Activated CD8-positive, alpha-beta T cell treated with anti-CD3 and anti-CD28 coated beads for 36 hours (primary cell): ENCODE measurements at places on chromosomes 12 and 14. TPM values are rescaled to one million over a fixed set of nuclear protein-coding genes. Genes with fewer than 3 reads are reported as not detected.
A peak's percentile ranks its signal among the peaks of the same experiment; 100 is the strongest.

ANKRD9 gene
- 15.0 TPM for total RNA-seq

GPD1 gene
- 0.16 TPM for total RNA-seq

PFKM gene
- 59.7 TPM for total RNA-seq

RILPL2 gene
- total RNA-seq = 9.3 TPM

MANSC4 gene
- not detected for total RNA-seq

ANKRD33 gene
- total RNA-seq = not detected

ALX1 gene
- total RNA-seq = not detected

BMP4 gene
- not detected for total RNA-seq

SAMD15 gene
- total RNA-seq = 0.11 TPM

DCAF4 gene
- 19.4 TPM for total RNA-seq

SPRYD4 gene
- total RNA-seq = 3.3 TPM

- no peak for DNase-seq
- H3K27ac ChIP-seq = no peak overlapping the region
- H3K36me3 ChIP-seq = no peaks in the 10 kb centered on the region
Observed at GRCh38 chr12:108008163-108008905, 120.8 kb upstream of the WSCD2 start.

DNA sequence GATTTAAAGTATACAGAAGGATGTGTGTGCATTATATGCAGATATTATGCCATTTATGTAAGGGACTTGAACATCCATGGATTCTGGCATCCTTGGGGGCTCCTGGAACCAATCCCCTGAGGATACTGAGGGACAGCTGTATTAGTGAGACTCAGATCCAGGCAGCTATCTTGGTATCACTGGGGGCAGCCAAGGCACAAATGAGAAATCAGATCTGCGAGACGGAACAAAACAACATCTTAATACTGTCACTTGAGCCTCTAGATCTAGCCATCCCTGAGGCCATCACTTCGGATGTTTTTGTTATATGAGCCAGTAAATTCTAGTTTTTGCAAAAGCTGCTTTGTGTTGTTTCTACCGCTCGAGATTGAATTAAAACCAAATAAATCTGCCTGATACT lies 175.1 kb upstream of the SFSWAP start:
- H3K27ac ChIP-seq = no peak overlapping the region
- peaks cover 1% of the 10 kb centered on the region for H3K27me3 ChIP-seq
- H3K4me3 ChIP-seq = no peak overlapping the region

DNA sequence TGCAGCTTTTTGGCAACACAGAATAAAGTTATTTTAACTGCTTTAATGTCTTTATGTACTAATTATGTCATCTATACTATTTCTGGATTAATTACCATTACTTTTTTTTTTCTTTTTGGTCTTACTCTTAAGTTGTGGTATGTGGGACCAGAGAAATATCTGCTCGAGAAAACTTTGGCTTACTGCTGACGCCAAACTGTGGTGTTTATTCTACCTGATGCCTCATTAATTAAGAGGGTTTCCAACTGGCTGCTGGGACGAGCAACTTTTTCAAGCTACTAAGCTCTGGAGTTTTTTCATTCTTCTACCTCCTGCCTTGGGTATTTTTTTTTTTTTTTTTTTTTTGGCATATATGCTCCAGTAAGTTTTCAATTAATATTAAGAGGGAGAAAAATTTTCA lies 1257.5 kb downstream of the FSCB start:
- no peak for DNase-seq
- H3K27me3 ChIP-seq = no peaks in the 10 kb centered on the region
- H3K36me3 ChIP-seq = no peaks in the 10 kb centered on the region
- no peak overlapping the region for H3K4me3 ChIP-seq

DNA sequence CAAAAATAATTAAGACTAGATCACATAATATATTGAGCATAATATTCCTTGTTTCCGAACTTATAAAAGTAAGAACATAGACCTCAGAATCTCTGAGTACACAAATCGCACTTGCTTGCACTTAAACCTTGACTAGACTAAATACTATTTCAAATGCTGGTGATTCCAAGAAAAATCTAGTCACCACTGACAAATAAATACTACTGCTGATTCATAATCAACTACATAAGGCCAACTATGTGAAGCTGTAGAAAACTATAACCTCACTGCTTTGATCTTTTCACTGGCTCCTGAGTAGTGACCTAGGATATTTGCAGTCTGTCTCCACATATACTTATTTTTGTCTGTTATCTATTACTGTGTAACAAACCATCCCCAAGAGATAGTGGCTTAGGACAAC lies 245.4 kb downstream of the DIO2 start:
- H3K36me3 ChIP-seq = no peaks in the 10 kb centered on the region
- no peak overlapping the region for H3K4me3 ChIP-seq
- no peaks in the 10 kb centered on the region for H3K27me3 ChIP-seq
- no peak for DNase-seq

DNA sequence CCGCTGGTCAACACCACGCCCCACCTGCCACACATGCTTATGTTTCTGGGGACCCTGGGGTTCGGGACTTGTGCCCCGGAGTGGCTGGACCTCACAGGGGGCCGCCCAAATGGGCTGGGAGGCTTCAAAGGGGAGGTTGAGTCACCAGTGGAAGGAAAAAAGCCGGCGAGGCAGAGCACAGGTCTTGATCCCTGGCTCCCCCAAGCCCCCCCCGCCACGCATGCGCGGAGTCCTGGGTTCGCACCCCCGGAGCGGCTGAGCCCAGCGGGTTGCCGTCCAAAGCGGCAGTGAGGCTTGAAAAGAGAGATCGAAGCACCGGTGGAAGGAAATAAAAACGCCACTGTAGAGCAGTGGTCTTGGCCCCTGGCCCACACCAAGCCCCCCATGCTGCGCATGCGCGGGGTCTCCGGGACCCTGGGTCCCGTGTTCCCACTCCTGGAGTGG lies 313.5 kb downstream of the ALG10 start:
- H3K36me3 ChIP-seq = no peaks in the 10 kb centered on the region
- H3K4me3 ChIP-seq = no peak overlapping the region
- no peak for DNase-seq
- H3K4me1 ChIP-seq = no peaks in the 10 kb centered on the region
- no peak overlapping the region for H3K27ac ChIP-seq

DNA sequence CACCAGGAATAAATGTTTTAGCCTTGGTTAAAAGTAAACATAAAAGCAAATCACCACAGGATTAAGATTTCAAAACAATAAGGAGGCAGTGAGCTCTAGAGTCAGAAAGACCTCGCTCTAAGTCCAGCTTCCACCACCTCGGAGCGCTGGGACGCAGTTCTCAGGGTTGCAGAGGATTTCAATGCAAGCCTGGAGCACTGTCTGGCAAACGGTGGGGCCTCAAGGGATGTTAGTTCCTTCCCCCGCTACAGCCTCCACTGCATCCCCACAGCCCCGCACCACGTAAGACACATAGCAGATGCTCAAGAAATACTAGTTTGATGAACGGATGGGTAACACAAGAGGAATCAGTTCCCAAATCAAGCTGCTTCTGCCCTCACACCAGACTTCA lies 39.3 kb upstream of the TMCC3 start:
- no peak for DNase-seq
- H3K4me1 ChIP-seq = peaks cover 3% of the 10 kb centered on the region
- H3K27me3 ChIP-seq = no peaks in the 10 kb centered on the region
- no peak overlapping the region for H3K27ac ChIP-seq
- no peak overlapping the region for H3K4me3 ChIP-seq

- no peaks in the 10 kb centered on the region for H3K4me1 ChIP-seq
- H3K27me3 ChIP-seq = peaks cover 2% of the 10 kb centered on the region
- peak; percentile 64 for DNase-seq
- no peak overlapping the region for H3K27ac ChIP-seq
Observed at GRCh38 chr14:101235335-101236103, 325.8 kb upstream of the DIO3 start.

DNA sequence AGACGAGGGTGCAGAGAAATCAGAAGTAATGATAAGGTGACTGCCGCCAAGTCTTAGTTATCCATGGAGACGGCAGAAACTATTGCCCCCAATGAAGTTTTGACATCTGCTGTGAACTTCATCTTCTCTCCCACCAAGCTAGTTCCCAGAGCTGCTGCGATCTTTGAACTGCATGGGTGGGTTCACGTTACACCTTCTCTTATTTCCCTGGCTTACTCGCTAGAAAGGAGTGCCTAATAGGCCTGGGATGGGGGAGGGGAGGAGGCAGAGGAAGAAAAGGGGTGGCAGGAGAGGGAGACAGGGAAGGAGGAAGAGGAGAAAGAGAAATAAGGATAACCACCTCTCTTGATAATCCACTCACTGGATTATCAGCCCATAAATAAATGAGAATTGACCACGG lies 157.1 kb downstream of the NTF3 start:
- no peak overlapping the region for H3K27ac ChIP-seq
- H3K27me3 ChIP-seq = peaks cover 1% of the 10 kb centered on the region
- H3K36me3 ChIP-seq = no peaks in the 10 kb centered on the region
- DNase-seq = no peak
- H3K4me1 ChIP-seq = no peaks in the 10 kb centered on the region

- no peaks in the 10 kb centered on the region for H3K36me3 ChIP-seq
- peaks cover 6% of the 10 kb centered on the region for H3K4me1 ChIP-seq
- DNase-seq = peak; percentile 38
- no peaks in the 10 kb centered on the region for H3K27me3 ChIP-seq
- no peak overlapping the region for H3K4me3 ChIP-seq
Observed at GRCh38 chr12:45509187-45509586, 220.3 kb upstream of the ARID2 start.

- H3K4me3 ChIP-seq = no peak overlapping the region
- no peaks in the 10 kb centered on the region for H3K27me3 ChIP-seq
- no peak for DNase-seq
- H3K4me1 ChIP-seq = no peaks in the 10 kb centered on the region
Observed at GRCh38 chr12:29269706-29270408, 111.1 kb downstream of the ERGIC2 start.

DNA sequence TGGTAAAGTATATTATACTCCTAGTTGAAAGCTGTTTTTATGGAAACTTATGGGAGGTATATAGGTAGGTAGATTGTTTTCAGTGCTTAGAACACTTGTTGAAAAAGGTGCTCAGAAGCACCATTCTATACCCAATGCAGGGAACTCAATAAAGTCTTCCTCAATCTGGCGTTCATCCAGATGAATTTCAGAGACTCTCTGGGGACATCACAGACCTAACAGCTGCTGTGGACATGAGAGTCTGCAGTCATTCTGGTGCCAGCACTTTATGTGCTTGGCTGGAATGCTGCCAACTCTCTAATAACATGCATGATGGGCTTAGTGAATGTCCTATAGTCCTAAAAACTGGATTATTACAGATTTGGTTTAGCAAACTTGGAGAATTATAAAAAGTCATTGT lies 115.9 kb downstream of the NTN4 start:
- no peaks in the 10 kb centered on the region for H3K4me1 ChIP-seq
- H3K27me3 ChIP-seq = no peaks in the 10 kb centered on the region
- H3K4me3 ChIP-seq = no peak overlapping the region
- DNase-seq = no peak
- H3K36me3 ChIP-seq = no peaks in the 10 kb centered on the region

DNA sequence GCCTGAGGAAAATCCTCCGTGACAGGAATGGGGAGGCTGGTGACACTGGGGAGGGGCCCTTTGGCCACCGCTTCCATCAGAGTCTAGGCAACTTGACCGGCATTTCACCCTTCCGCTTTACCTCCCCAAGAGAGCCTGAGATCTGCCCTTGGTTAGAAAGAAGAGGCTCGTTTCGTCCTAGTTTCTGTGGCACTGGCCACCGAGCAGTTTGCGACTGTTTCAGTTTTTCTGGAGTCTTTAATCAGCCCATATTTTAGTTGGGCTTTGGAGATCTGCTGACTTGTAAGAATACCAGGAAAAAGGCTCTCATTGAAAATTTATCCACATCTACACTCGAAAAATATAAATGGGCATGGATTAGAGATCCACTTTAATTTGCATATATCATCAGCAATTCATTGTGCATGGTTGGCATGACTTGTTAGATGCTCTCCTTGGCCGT lies 414 bp upstream of the ANKS1B start:
- peaks cover 40% of the 10 kb centered on the region for H3K27me3 ChIP-seq
- peaks cover 9% of the 10 kb centered on the region for H3K4me1 ChIP-seq
- no peak overlapping the region for H3K27ac ChIP-seq
- H3K36me3 ChIP-seq = no peaks in the 10 kb centered on the region
- peak overlapping the region; percentile 46 for H3K4me3 ChIP-seq

- H3K4me1 ChIP-seq = no peaks in the 10 kb centered on the region
- H3K36me3 ChIP-seq = no peaks in the 10 kb centered on the region
- no peak overlapping the region for H3K4me3 ChIP-seq
- H3K27me3 ChIP-seq = no peaks in the 10 kb centered on the region
- DNase-seq = no peak
Observed at GRCh38 chr12:49974231-49974675, 1.5 kb downstream of the AQP6 start.

GRCh38 chr12:9906873-9907272 lies 25.3 kb downstream of the CLEC2A start:
- H3K36me3 ChIP-seq = peaks cover 31% of the 10 kb centered on the region
- no peaks in the 10 kb centered on the region for H3K27me3 ChIP-seq
- peak; percentile 55 for DNase-seq

GRCh38 chr12:3224530-3224903 lies 147.3 kb downstream of the TSPAN9 start:
- no peak overlapping the region for H3K4me3 ChIP-seq
- H3K27me3 ChIP-seq = no peaks in the 10 kb centered on the region
- H3K4me1 ChIP-seq = peaks cover 8% of the 10 kb centered on the region
- no peaks in the 10 kb centered on the region for H3K36me3 ChIP-seq
- no peak overlapping the region for H3K27ac ChIP-seq

DNA sequence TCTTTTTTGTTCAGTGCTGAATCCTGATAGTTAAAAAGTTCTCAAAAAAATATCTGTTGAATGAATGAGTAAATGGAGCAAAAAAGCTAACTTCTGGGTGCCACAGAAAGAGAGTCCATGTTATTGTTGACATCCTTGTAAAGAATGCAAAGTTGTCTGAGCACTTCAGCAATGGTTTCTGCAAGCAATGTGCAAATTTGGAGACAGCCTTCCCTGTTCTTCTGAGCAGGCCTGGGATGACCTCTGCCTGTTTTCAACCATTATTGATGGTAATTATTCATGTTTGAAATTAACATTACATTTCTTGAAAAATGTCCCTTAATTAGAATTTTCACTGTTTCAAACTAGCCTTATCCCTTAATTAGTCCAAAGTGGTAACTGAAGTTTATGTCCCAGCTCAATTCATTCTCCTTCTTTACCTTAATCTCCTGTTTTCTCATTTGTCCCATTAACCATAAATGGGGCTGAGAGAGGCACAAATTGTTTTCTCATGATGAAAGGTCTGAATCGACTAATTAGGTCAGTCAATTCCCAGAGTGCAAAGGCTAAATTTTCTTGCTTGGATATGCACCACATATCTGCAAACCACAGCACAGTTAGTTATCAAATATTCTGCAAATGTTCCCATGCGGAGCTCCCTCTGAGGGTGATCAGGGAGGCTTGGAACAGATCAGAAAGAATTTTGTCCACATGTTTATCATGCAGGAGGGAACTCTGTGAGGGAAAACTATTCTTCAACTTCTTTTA lies 139.4 kb upstream of the KRR1 start:
- no peak overlapping the region for H3K4me3 ChIP-seq
- H3K27me3 ChIP-seq = peaks cover 20% of the 10 kb centered on the region
- H3K4me1 ChIP-seq = peaks cover 11% of the 10 kb centered on the region
- no peak for DNase-seq
- no peak overlapping the region for H3K27ac ChIP-seq

GRCh38 chr12:68367903-68368302 lies 35.7 kb upstream of the MDM1 start:
- no peaks in the 10 kb centered on the region for H3K27me3 ChIP-seq
- no peak overlapping the region for H3K4me3 ChIP-seq
- no peak overlapping the region for H3K27ac ChIP-seq
- peak; percentile 13 for DNase-seq
- no peaks in the 10 kb centered on the region for H3K36me3 ChIP-seq

- peaks cover 17% of the 10 kb centered on the region for H3K27me3 ChIP-seq
- no peak for DNase-seq
- H3K36me3 ChIP-seq = no peaks in the 10 kb centered on the region
- H3K4me1 ChIP-seq = no peaks in the 10 kb centered on the region
Observed at GRCh38 chr12:78866518-78866917, 1.9 kb downstream of the SYT1 start.
